SJSA1 (cell line): ENCODE measurements at places on chromosomes 7 and 10.

GRCh38 chr10:101780818-101781654, 2.2 kb downstream of the NPM3 start:
- DNase-seq: peak; percentile 57

- DNase-seq: no peak
Observed at GRCh38 chr7:31337002-31337565, 3.4 kb downstream of the NEUROD6 start.

DNA sequence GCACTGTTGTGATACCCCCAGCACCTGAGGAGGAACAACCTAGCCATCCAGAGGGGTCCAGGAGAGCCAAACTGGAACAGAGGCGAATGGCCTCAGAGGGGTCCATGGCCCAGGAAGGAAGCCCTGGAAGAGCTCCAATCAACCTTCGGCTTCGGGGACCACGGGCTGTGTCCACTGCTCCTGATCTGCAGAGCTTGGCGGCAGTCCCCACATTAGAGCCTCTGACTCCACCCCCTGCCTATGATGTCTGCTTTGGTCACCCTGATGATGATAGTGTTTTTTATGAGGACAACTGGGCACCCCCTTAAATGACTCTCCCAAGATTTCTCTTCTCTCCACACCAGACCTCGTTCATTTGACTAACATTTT, 1.6 kb upstream of the CASP2 start:
- DNase-seq: no peak

GRCh38 chr10:71158902-71159301, 53.5 kb upstream of the UNC5B start:
- no peak for DNase-seq

GRCh38 chr7:30249316-30249715, 35.1 kb upstream of the ZNRF2 start:
- DNase-seq: no peak

GRCh38 chr7:27614095-27614494, 48.6 kb downstream of the HIBADH start:
- no peak for DNase-seq

GRCh38 chr10:49611166-49611815, 1.2 kb downstream of the SLC18A3 start:
- no peak for DNase-seq

DNA sequence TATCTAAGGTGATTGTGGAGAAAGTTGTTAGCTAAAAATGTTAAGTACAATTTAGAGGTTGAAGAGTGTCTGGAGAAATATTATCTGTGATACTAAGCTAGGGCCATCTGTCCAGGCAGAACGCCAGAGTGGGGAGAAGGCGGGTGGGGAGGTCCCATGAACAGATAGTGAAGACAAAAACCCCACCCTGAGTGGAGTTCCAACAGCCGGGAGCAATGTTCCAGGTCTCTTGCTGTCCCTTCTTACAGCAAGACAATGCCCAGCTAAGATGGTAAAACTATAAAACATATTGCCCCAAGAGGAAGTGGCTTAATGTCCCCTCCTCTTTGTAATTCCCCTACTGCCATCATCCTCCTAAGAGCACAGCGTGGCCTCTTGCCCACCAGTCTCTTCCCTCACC, 10.4 kb upstream of the IL15RA start:
- DNase-seq: no peak

- no peak for DNase-seq
Observed at GRCh38 chr10:19168584-19168983, 120.0 kb downstream of the MALRD1 start.

DNA sequence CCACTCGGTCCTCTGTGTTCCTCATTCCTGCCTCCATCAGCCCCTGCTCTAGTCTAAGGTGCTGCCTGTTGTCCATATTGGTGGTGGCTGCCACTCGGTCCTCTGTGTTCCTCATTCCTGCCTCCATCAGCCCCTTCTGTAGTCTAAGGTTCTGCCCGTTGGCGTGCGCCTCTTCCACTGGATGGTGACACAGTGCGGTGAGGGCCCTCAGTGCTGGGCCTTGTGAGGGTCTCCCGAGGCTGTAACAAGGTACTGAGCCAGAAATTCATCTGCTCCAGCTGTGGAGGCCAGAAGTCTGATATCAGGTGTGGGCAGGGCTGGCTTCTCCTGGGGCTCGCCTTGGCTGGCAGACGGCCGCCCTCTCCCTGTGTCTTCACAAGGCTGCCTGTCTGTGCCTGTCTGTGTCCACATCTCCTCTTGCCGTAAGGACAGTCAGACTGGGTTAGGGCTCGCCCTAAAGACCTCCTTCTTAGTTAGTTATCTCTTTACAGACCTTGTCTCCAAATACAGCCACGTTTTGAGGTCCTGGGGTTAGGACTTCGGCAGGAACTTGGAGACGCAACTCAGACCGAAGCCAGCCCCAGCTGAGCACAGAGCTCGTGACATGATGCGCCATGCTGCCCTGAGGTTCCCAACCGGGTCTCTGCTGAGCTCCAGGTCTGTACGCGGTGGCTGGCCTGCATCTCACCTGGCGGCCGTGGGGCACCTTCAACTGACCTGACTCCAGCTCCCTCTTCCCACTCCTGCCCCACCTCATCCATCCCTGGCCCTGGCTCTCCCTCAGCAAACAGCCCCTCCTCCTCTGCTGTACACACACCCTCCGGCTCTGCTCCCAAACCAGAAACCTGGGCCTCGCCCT, 181.4 kb upstream of the SHH start:
- DNase-seq: peak; percentile 30

GRCh38 chr10:106535304-106535953, 629.1 kb downstream of the SORCS1 start:
- DNase-seq: no peak

- no peak for DNase-seq
Observed at GRCh38 chr10:98901441-98902110, 334.1 kb downstream of the HPSE2 start.

DNA sequence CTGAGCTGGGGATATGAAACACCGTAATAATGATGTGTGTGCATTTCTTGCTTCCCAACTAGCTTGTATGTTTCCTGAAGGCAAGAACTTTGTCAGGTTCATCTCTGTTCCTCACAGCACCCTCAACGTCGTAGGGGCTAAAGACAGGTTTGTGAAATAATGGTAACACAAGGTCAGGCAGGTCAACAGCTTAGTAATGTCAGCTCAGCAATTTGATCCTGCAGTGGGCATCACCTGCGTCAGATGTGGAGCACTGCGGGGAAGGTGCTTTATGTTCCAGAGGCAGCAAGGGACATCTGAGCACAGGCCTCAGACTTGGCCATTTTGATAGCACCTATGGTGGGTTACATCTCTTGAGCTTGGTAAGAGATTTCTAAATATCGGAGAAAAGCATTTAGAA, 51.8 kb upstream of the BTBD16 start:
- DNase-seq: no peak

GRCh38 chr10:88205842-88206446, 342.5 kb downstream of the PTEN start:
- no peak for DNase-seq

- DNase-seq: peak; percentile 36
Observed at GRCh38 chr10:17847585-17848296, 38.6 kb downstream of the MRC1 start.

- peak; percentile 22 for DNase-seq
Observed at GRCh38 chr10:34102893-34103506, 712.1 kb downstream of the PARD3 start.

DNA sequence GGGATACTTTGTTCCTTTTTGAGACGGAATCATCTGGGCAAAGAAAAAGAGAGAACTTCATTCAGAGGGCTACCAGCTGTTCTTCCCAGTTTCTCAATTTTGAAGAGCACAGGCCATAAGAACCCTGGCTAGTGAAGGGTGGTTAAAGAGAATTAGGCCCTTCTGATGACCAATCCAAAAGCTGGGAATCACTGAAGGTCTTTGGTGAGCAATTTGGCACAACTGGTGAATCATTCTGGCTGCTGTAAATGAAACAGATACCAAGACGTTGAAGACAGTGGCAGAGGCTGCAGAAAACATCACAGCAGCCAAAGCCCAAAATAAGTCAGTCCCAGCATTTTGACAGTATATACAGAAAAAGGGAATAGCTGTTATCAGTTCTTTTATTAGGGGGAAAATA, 5.1 kb downstream of the RAPGEF5 start:
- DNase-seq: no peak

DNA sequence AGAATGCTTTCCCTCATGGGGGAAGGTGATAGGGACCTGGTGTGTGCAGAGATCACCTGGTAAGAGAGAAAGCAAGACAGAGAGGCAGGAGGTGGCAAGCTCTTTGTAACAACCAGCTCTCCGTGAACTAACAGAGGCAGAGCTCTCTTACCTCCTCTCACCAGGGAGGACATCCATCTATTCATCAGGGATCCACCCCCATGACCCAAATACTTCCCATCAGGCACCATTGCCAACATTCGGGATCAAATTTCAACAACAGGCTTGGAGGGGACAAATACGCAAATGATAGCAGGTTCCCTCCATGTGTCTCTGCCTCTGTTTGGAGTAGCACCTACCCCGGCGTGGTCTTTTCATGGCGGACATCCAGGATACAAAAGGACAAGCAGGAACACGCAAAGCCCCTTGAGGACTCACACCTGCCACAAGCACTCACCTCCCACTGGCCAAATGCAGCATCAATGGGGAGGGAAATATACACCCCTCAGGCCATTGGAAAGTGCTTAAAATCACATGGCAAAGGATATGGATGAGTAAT, 431.2 kb upstream of the AUTS2 start:
- DNase-seq: no peak

DNA sequence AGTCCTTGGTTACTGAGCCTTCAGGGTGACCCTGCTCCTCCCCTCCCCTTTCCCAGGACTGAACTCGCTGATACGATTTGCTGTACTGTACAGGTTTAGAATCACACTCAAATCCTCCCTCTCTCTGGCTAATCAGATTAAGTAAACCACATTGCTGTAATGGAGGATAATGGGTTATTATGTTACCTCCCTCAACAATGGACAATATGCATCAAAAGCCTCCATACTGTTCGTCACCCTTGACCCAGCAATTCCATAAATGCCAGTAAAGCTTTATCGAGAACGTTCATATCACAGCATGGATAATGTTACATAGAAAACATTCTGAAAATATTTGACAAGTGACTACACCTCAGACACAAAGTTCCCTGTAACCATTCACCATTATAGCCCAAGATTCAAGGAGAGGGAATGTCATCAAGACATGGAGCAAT, 61.7 kb downstream of the FAM107B start:
- DNase-seq: no peak

GRCh38 chr7:11776039-11776438, 56.0 kb downstream of the THSD7A start:
- no peak for DNase-seq

GRCh38 chr10:121899727-121900126, 28.1 kb downstream of the ATE1 start:
- no peak for DNase-seq

DNA sequence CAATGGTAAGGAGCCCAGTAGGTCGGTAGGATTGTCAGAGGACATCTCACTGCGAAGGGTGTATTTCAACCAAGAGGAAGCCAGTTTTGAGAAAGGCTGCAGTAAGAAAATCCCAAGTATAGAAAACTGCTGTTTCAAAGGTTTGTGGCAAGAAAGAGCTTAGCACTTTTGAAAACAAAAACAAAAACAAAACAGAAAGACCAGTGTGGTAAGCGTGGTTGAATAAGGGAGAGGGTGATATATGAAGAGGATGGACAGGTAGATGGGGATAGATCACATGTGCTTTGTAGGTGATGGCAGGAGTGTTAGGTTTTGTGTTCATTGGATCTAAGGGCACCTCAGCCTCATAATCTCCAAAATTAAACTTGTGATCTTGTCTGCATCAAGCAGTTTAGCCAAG, 141.6 kb upstream of the WNT16 start:
- no peak for DNase-seq
